Fibroblast of lung (primary cell): ENCODE measurements at places on chromosomes 6 and 20. TPM values are rescaled to one million over a fixed set of nuclear protein-coding genes. Genes with fewer than 3 reads are reported as not detected.

GRCh38 chr20:57241363-57241991 is 25.0 kb downstream of the BMP7 start:
- DNase-seq, result no peak

Gene CST2
- not detected in 2 replicates for total RNA-seq

DNA sequence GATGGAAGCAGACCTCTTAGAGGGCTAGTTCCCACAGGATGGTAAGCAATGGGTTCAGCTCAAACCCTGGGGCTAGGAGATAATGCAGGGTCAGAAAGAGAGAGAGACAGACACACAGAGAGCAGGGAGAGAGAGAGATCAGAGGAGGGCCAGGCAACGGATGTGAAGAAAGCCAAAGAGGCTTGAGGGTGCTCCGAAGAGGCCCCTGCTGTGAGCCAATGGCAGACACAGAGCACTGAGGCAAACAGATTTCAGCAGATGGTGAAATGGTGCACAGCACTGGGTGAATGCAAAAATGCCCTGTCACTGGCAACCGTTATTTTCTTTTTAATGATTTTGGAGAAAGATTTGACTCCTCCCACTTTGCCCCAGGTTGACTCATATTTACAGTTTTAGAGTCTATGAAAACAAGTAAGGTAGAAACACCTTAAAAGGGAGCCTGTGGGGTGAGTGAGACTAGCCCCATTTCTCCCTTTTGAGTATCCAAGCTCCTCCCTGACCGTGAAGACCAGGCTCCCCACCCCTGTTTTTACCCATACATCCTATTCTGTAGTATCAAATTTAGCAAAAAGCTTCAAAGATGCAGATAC is 840 bp downstream of the DEFB132 start:
- no peak for DNase-seq

- no peak for DNase-seq
Observed at GRCh38 chr6:135162678-135163439, 18.2 kb upstream of the MYB start.

Gene CGA
- not detected in 2 replicates for total RNA-seq

DNA sequence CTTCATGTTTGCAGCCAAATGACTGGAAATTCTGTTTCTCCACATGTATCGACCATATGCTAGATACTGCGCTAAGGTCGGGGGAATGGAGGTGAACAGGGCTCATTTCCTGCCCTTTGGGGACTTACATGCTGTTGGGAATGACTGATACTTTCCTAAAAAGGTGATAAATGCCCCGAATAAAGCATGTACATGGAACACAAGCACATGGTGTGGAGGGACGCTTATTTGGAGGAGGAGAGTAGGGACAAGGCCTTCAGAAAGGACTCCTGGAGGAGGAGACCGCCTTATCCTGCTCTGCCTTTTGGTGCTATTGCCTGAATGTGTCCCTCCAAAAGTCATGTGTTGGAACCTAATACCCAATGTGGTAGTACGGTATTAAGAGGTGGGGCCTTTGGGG is 344.5 kb downstream of the PRL start:
- no peak for DNase-seq

DNA sequence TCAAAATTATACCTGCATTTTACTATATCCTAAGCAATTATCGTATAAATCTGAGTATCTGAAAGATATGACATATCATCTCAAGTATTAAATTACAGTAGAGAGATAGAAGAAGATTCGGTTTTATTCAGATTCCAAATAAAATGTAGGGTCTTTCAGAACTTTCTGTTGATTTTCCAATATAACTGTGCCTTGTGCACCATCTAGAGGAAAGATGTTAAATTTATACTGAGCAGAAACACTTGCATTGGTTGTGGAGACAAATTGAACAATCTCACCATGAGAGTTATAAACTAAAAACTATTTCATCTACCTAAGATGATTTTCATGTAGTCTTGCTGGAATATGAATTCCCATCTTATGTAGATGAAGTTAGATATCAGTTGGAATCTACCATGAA is 26.8 kb upstream of the HSF2 start:
- peak; percentile 27 for DNase-seq

DNA sequence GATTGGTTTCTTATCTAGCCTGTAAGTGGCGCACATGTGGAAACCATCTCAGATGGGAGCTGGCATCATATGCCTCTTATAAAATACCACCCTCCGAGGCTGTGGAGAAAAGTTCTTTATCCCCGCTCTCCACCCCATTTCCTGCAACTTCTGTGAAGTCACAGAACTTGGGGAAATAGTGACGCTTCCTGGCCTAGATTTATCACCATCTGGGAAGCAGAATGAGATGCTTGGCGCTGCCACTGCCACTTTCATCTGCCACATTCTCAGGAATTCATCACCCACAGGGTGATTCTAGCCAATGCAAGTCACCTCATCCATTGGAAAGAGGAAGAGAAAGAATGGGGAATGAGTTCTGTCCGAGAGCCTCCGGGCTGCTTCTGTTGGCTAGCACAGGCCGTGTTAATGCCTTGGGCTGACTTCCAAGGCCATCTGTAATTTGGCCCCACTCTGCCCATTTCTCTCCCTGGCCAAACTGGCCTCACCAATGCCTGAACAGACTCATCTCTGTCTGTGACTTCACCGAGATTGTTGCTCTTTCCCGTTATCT is 148.8 kb upstream of the SOX4 start:
- no peak for DNase-seq

Gene BANF2
- total RNA-seq, result not detected in 2 replicates

- DNase-seq, result no peak
Observed at GRCh38 chr6:7794509-7794908, 68.6 kb downstream of the BMP6 start.

DNA sequence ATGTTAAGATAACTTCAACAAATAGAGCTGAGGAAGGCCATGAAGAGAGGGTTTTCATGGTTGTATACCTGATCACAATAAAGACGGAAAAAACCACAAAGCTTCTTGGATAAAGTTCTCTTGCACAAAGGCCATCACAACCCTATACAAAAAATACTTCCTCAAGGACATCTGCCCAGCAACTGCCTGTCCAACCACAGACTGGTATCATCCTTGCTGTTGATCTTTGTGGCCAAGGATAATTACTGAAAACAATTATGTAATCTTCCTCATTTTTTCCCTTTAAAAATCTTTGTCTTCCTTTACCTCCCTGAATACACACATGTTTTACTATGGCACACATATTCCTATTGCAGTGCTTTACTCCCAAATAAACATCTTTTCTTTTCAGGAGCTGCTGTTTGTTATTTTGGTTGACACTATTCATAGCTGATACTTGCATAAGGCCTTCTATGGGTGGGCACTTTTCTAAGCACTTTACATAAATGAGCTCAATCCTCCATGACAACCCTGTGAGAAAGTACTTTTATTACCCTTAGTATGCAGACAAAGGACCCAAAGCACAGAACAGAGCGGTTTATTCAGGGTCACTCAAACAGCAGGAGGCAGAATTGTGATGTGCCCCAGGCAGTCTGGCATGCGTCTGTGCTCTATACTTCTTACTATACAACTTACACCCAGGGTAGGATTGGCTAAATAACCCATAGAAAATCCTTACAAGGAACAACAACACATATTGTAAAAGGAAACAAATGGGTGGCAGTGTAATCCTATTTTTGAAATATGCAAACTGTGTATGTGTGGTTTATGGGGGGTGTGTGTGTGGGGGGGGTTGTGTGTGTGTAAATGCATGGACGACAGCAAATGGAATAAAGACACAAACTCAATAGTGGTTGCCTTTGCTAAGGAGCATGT is 35.1 kb downstream of the SNRNP48 start:
- no peak for DNase-seq

GRCh38 chr20:3559637-3560036 is 88.8 kb downstream of the ATRN start:
- DNase-seq, result no peak

DNA sequence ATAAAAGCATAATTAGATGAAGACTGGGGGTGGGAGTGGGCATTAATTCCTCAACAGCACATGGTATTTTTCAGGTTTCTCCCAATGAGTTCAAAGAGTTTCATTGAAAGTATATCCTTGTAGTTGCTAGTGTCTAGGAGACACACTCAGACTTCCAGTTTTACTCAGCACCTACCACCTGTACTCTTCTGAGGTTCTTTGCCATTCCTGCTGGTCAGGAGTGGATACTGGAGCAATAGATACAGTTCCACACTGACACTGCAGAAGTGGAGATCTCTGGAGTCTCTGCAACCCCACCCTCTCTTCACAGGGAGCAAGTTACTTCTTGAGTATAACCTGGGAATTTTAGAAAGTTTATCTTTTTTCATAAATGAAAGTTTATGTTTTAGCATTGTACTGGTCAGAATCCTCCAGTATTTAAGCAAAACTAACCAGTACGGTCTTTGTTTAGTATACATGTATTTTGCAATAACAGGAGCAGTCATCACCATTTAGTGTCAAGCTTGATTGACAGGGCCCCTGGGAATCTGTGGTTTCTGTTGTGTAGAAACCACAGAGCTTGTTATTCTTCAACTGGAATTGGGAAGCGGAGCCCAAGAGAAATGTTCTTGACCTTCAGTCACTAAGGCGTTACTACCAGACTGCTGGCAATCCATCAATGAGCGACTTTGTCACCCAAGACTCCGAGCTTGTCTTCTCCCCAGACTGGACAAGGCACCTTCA is 148.1 kb downstream of the ZDHHC14 start:
- peak; percentile 82 for DNase-seq

DNA sequence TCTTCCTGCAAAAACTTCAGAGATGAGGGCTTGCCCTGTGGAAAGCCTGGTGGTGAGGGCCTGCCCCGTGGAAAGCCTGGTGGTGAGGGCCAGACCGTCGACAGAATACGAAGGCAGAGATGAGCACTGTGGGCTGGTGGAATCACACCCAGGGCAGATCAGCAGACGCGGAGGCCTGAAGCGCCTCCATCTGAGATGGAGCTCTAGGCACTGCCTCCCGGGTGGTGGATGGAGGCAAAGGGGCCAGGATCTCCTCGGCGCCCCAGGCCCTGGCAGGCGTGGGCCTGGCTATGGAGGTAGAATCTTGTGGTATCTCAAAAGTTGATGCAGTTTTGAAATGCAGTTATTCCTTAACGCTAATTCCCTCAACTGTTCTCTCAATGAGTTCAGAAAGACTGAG is 104.8 kb downstream of the PSMB1 start:
- DNase-seq, result no peak

Gene TUBB1
- total RNA-seq, result under 0.01 TPM in 2 replicates

GRCh38 chr20:34264141-34264540 is 22.9 kb downstream of the ASIP start:
- DNase-seq, result no peak

GRCh38 chr6:776528-776931 is 83.6 kb upstream of the EXOC2 start:
- DNase-seq, result no peak

DNA sequence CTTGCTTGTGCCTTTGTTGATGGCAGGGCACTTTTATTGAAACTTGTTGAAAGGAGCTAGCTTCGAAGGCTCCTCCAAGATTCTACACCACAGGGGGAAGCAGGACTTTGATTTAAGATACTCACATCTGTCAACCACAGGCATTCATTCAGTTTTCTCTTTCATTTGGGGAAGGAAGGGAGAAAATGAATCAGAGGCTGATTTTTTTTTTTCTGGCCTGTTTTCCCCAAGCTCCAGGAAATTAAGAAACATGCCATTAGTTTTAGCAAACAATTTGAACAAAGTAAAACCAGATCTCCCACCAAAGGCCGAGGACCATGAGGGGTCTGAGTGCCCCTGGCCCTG is 8.7 kb upstream of the APCDD1L start:
- DNase-seq, result peak; percentile 88

GRCh38 chr20:53598140-53599043 is 4.8 kb upstream of the ZNF217 start:
- DNase-seq, result no peak

Gene PPIL1
- total RNA-seq, result 12.8 and 17.5 TPM in 2 replicates

- peak; percentile 35 for DNase-seq
Observed at GRCh38 chr6:121851056-121851455, 415.6 kb downstream of the GJA1 start.

Gene LAMA2
- 57.8 and 67.5 TPM in 2 replicates for total RNA-seq

DNA sequence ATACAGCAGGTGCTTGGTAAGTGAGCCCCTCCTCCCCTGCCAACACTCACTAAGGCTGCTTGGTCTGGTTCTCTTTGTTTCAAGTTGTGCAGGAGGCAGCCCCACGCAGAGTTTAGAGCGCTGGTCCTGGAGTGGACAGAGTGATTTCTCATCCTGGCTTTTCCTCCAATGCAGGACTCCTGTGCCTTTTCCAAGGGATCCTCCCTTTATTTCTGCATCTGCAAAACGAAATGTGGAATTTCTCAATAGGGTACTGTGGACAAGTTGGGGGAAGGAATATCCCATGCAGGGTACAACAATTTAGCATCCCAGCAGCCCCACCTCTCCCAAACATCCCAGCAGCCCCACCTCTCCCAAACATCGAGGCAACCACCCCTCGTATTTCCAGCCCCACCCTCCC is 30.6 kb upstream of the CCDC167 start:
- DNase-seq, result no peak

DNA sequence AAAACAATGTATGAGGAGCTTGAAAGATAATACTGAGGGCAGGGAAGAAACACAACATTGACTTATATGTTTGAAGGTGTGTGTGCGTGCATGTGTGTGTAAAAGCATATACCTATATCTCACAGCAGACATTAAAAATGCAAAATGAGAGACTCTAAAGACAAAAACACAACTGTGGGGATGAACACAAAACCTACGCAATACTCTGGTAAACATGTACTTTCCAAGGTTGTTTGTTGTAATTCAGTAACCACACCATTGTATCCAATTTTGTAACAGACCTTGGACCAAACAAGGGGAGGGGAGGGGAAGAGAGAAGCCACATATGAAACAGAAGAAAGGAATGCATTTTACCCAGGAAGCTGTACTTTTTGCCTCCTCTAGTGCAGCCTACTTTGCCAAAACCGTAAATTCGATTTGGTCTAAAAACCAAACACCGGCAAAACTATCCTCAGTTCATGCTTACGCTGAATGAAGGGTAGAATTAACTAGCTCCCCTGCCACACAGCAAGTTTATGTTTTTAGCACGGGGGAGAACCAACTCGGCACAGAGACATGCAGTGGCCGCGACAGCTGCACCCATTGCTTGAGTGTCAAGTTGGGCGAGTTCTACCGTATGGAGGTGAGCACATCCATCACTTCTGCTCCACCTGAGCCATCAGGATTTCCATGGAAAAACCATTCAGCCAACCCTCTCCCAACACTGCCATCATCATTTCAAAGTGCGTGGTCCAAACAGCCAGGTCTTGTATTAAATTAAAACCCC is 50.0 kb downstream of the CNKSR3 start:
- DNase-seq, result peak; percentile 55

DNA sequence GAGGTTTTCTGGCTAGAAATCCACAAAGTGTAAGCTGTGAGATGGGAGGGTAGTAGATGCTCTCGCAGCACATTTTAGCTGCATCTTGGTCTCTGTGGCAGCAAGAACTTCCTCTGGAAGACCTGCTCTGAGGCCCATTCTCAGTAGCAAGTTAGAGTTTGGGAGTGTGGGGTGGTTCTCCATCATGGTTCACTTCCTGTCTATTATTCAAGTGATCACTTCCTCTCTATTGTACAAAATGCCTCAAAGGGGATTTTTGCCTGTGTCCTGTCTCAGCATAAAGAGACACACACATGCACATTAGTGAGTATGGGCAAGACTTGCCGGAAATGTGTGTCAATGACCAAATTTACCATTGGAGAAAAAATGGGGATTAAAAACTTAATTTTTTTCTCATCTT is 42.5 kb downstream of the LYRM2 start:
- no peak for DNase-seq

- peak; percentile 81 for DNase-seq
Observed at GRCh38 chr6:47787620-47788497, 6.0 kb downstream of the OPN5 start.

Gene IPCEF1
- 0.26 and 0.33 TPM in 2 replicates for total RNA-seq

Gene RBBP8NL
- not detected in 2 replicates for total RNA-seq

Gene OPN5
- total RNA-seq, result not detected in 2 replicates
